Activated CD8-positive, alpha-beta memory T cell treated with anti-CD3 and anti-CD28 coated beads, Interleukin-2, amount 10 ng/mL, durations not matched to agents 7 days and 5 days (primary cell): ENCODE measurements at places on chromosomes 4 and X. TPM values are rescaled to one million over a fixed set of nuclear protein-coding genes. Genes with fewer than 3 reads are reported as not detected.

The LANCL3 gene
- 0.38 TPM for total RNA-seq

DNA sequence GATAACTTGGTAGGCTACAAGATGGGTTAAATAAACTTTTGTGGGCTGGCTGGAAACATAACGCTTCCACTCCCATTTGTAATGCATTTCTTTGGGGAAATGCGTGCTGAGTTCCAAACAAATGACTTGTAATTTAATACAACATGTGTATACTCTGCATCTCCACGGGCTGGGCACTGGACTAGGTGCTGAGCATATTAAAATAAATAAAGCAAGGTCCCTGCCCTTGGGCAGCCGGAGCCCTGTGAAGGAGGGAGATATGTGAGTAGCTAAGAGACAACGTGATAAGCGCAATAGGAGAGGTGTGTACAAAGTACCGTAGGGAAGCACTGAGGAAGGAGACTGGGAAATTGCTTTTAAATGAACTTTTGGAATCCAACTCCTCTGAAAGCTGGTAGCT is 147.2 kb upstream of the RBPJ start:
- peaks cover 4% of the 10 kb centered on the region for H3K4me1 ChIP-seq
- H3K36me3 ChIP-seq: no peaks in the 10 kb centered on the region
- DNase-seq: peak; percentile 15

GRCh38 chr4:85368932-85369331 is 106.0 kb upstream of the ARHGAP24 start:
- H3K4me3 ChIP-seq: no peak overlapping the region
- no peaks in the 10 kb centered on the region for H3K4me1 ChIP-seq
- no peak for DNase-seq
- H3K36me3 ChIP-seq: no peaks in the 10 kb centered on the region

The USP17L24 gene
- total RNA-seq: not detected

DNA sequence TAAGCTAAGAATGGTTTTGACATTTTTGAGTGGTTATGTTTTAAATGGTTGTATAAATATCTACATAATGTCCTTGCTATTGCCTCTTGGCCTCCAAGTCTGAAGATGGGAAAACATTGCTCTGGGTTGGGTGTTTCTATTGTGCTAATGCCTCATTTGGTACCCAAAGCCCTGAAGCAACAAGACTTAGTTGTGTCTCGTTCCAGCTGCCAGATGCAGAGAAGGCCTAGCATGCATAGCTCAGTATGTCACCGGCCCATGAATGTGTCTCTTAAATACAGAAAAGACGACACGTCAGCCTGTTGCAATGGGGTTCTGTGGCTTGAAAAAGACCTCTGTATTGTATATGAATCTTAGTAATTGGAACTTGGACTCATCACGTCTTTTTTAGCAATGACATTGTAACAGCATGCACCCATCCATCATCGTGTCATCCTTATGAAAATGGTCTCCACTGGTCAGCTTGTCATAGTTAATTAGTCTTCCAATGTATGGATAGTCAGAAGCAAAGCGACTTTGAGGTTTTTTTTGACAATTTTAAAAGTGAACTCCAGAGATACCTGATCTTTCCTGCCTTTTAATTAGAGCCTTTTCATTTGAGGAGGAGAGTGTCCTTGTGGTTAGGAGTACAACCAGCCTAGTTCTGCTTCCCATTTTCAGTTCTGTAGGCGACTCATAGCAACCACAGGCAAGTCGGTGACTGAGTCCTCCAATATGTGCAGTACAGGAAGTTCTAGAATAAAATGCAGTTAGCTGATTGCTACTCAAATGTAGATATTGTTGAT is 126.4 kb upstream of the GATB start:
- H3K27ac ChIP-seq: no peak overlapping the region
- DNase-seq: no peak
- peaks cover 10% of the 10 kb centered on the region for H3K4me1 ChIP-seq
- H3K4me3 ChIP-seq: no peak overlapping the region
- H3K36me3 ChIP-seq: no peaks in the 10 kb centered on the region

GRCh38 chr4:48225368-48226141 is 44.1 kb downstream of the TEC start:
- H3K27ac ChIP-seq: no peak overlapping the region
- DNase-seq: no peak
- no peaks in the 10 kb centered on the region for H3K27me3 ChIP-seq

GRCh38 chrX:97402333-97402732 is 518.6 kb downstream of the RPA4 start:
- peaks cover 56% of the 10 kb centered on the region for H3K4me1 ChIP-seq
- peak overlapping the region; percentile 44 for H3K27ac ChIP-seq
- DNase-seq: no peak
- H3K27me3 ChIP-seq: no peaks in the 10 kb centered on the region

DNA sequence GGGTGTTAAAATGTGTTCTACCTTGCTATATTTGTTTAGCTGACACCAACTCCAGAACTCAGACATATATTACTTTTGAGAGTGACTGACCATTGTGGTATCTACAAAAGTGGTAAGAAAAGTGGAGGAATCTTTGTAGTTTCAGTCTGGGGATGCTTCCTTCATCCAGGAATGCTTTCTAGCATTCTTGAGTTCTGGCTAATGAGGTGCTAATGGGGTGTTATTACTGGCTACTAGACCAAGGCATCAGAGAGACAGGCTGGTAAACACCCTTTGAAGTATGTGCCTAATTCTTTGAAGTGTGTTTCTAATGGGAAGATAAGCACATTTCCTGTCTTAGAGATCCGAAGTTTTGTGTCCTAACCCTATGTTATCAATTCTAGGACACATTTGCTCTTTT is 310.4 kb downstream of the SPRY1 start:
- peaks cover 16% of the 10 kb centered on the region for H3K27me3 ChIP-seq
- H3K36me3 ChIP-seq: peaks cover 1% of the 10 kb centered on the region
- H3K4me3 ChIP-seq: no peak overlapping the region
- peaks cover 2% of the 10 kb centered on the region for H3K4me1 ChIP-seq
- DNase-seq: no peak

DNA sequence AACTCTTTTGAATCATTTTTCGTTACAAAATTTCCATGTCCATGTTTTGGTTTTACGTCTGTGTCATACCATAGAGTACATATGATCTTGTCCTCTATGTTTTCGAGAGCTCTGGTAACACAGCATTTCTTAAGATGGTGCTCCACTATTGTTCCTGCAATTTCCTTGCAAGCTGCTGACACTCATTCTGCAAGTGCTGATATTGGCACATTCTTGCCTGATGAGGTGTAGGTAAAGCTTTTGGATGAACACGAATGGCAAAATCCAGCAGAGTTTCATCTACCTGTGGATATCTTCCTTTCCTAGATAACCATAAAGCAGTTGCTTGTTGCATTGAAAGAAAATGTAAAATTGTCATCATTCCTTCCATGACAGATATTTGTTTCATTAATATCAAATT is 41.3 kb downstream of the MAGEB17 start:
- H3K27ac ChIP-seq: no peak overlapping the region
- H3K4me1 ChIP-seq: no peaks in the 10 kb centered on the region
- H3K4me3 ChIP-seq: no peak overlapping the region
- H3K36me3 ChIP-seq: no peaks in the 10 kb centered on the region
- no peak for DNase-seq

- H3K36me3 ChIP-seq: no peaks in the 10 kb centered on the region
- peaks cover 16% of the 10 kb centered on the region for H3K27me3 ChIP-seq
- H3K4me1 ChIP-seq: no peaks in the 10 kb centered on the region
- no peak for DNase-seq
These were observed 78.5 kb downstream of the SHROOM3 start for GRCh38 chr4:76513482-76513881.

GRCh38 chrX:51496501-51497291 is at the start of gene NUDT11:
Gene NUDT11 (minus strand): TSS chrX:51496592. CDS start chrX:51496444, 148 bp downstream.
- peaks cover 17% of the 10 kb centered on the region for H3K27me3 ChIP-seq
- H3K4me3 ChIP-seq: peak within 1 kb of the TSS; percentile 78
- peak; percentile 55 for DNase-seq
- peak within 1 kb of the TSS; percentile 49 for H3K27ac ChIP-seq
- H3K4me1 ChIP-seq: peaks cover 10% of the 10 kb centered on the region

DNA sequence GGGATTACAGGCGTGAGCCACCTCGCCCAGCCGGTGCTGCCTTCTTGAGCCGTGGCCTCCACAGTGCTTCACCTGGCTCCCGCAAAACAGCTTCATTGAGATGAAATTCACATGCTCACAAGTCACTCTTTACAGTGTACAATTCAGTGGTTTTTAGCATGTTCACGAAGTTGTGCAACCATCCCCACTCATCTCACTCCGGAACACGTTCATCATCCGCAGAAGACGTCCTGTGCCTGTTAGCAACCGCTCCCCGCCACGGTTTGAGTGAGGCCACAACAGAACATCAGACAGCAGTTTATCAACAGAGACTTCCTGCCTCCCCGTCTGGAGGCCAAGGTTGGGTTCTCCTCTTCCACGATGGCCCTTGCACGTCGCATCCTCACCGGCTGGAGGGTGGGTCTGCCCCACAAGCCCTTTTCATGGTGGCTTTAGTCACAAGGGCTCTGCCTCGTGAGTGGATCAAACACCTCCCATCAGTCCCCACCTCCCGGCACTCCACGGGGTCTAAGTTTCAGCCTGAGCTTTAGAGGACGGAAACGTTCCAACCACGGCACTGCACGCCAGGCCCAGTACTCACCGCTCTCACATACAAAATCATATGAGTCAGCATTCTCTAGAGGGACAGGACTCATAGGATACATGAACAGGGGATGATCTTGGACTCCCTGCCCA is 29.6 kb upstream of the SPON2 start:
- peak; percentile 97 for DNase-seq
- H3K4me1 ChIP-seq: peaks cover 46% of the 10 kb centered on the region
- H3K27me3 ChIP-seq: no peaks in the 10 kb centered on the region
- H3K36me3 ChIP-seq: peaks cover 16% of the 10 kb centered on the region

GRCh38 chrX:149762696-149763614 is 10.9 kb upstream of the HSFX1 start:
- H3K27me3 ChIP-seq: no peaks in the 10 kb centered on the region
- DNase-seq: no peak
- no peak overlapping the region for H3K4me3 ChIP-seq
- H3K27ac ChIP-seq: no peak overlapping the region

DNA sequence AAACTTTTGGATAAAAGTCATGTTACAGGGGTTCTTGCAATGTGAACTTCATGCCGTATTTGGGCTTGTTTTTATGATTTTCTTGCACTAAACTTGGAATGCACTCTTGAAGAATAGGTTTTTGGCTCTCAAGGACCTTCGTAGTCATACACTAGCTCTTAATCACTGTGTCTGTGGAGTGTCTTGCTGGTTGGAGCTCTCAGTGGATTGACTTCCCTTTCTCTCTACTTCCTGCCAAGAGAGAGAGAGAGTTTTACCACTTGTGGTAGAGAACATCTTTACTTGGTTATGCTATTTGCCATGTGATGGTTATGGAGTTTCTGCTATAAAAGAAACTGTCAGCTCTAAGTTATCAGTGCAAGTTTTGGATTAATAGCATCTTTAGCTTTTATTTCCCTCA is 112.4 kb downstream of the BMPR1B start:
- H3K4me3 ChIP-seq: no peak overlapping the region
- no peak overlapping the region for H3K27ac ChIP-seq
- no peaks in the 10 kb centered on the region for H3K27me3 ChIP-seq

DNA sequence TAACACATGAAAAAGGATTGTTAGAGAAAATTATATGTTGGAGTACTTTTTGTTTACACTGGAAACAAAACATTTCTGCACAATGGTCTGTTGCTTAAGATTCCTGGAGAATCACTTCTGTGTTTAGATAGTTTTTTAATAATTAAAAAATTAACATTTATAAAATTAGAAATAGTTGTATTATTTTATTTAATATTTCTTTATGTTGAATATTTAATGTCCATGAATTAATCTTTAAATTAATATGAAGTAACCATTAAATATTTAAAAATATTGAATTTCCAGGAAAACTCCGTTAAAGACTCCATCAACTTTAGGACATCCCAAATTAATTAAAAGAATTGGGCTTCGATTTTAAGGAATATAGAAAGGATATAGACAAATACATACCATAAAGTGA is 797.1 kb upstream of the GALNTL6 start:
- no peaks in the 10 kb centered on the region for H3K4me1 ChIP-seq
- H3K36me3 ChIP-seq: no peaks in the 10 kb centered on the region
- H3K27me3 ChIP-seq: no peaks in the 10 kb centered on the region
- no peak overlapping the region for H3K27ac ChIP-seq
- no peak overlapping the region for H3K4me3 ChIP-seq

- H3K4me3 ChIP-seq: no peak overlapping the region
- no peaks in the 10 kb centered on the region for H3K27me3 ChIP-seq
These were observed 33.7 kb downstream of the AMMECR1 start for GRCh38 chrX:110284159-110284558.

The DCUN1D4 gene
- total RNA-seq: 30.0 TPM

GRCh38 chr4:157992038-157992705 is 180.7 kb downstream of the GASK1B start:
- H3K4me3 ChIP-seq: no peak overlapping the region
- no peaks in the 10 kb centered on the region for H3K36me3 ChIP-seq
- no peak for DNase-seq
- peaks cover under 1% of the 10 kb centered on the region for H3K27me3 ChIP-seq
- H3K4me1 ChIP-seq: no peaks in the 10 kb centered on the region

DNA sequence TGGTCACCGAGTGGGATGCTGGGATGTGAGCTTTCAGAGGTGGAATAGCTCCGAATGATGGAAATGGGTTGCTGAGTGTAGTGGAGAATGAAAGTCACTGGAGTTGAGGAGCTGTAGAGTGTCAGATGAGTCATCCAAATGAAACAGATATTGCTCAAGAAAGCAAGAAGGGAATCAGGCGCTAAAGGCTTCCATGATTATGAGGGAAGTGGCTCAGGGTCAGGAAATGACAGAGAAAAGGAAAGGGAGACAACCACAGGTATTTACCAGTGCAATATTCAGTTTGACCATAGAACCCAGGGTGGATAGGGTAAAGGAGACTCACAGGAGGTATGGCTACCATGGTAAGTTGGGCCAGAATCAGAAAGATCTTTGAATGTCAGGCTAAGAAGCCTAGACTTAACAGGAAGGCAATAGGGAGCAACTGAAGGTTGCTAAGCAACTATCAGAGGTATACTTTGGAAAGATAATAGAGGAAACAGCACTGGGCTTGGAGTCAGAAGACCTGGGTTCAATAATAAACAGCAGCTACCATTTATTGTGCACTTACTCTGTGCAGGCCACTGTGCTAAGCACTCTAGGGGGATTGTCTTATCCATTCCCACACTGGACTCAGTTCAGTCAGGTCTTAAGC is 11.7 kb downstream of the LAS1L start:
- H3K27ac ChIP-seq: no peak overlapping the region
- H3K36me3 ChIP-seq: peaks cover 27% of the 10 kb centered on the region
- no peaks in the 10 kb centered on the region for H3K4me1 ChIP-seq
- H3K27me3 ChIP-seq: no peaks in the 10 kb centered on the region
- no peak overlapping the region for H3K4me3 ChIP-seq

The RHOXF2 gene
- not detected for total RNA-seq

DNA sequence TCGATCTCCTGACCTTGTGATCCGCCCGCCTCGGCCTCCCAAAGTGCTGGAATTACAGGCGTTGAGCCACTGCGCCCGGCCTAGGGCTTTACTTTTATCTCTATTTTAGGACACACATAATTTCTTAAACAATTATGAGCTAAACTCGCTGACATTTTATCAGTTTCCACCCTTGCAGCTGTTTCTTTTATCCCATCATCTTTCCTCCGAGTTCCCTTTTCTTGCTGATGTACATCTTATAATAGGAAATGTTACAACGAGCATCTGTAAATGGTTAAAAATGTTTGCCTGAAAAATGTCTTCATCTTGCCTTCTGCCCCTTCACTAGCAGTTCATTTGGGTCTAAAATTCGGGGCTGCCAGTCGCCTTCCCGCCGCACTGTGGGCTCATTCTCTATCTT is 41.2 kb downstream of the ZFYVE28 start:
- H3K4me1 ChIP-seq: no peaks in the 10 kb centered on the region
- peaks cover 10% of the 10 kb centered on the region for H3K36me3 ChIP-seq
- H3K27ac ChIP-seq: no peak overlapping the region
- no peaks in the 10 kb centered on the region for H3K27me3 ChIP-seq
- no peak overlapping the region for H3K4me3 ChIP-seq

The ZMAT1 gene
- total RNA-seq: 1.6 TPM
